Fibroblast of lung (primary cell): ENCODE measurements at places on chromosomes 1 and 21. TPM values are rescaled to one million over a fixed set of nuclear protein-coding genes. Genes with fewer than 3 reads are reported as not detected.

The SPRR3 gene
- total RNA-seq: not detected in 2 replicates

GRCh38 chr21:42258885-42259407, 40.0 kb downstream of the ABCG1 start:
- no peak for DNase-seq

DNA sequence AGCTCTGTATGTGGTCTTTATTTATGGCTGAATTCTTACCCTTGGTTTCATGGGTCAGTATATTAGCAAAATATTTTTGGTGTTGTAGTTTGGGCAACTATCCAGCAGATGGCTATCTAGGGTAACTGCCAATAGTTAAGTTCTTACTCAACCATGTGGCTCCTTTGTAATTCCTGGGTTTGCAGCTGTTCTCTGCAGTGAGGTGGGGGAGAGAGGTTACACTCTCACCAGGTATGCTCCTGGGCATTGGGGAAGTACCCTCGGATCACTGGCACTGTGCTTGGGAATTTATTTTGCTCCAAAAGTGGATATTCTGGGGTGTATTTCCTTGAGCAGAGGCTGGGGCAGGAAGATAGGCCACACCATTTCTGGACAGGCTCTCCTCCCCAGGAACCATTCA, 436.7 kb upstream of the TMPRSS15 start:
- DNase-seq: no peak

The IFNLR1 gene
- total RNA-seq: under 0.01 TPM in 1 of 2 replicates, not detected in the other

The CYP4A11 gene
- not detected in 2 replicates for total RNA-seq

GRCh38 chr1:231107600-231108326, 54.1 kb upstream of the TRIM67 start:
- DNase-seq: no peak

DNA sequence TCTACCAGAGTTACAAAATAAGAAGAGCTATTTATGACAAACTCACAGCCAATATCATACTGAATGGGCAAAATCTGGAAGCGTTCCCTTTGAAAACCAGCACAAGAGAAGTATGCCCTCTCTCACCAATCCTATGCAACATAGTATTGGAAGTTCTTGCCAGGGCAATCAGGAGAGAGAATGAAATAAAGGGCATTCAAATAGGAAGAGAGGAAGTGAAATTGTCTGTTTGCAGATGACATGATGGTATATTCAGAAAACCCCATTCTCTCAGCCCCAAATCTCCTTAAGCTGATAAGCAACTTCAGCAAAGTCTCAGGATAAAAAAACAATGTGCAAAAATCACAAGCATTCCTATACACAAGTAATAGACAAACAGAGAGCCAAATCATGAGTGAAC, 1169.5 kb downstream of the AMY1C start:
- DNase-seq: no peak

- no peak for DNase-seq
These were observed 90.4 kb downstream of the TIAM1 start for GRCh38 chr21:31253684-31254083.

DNA sequence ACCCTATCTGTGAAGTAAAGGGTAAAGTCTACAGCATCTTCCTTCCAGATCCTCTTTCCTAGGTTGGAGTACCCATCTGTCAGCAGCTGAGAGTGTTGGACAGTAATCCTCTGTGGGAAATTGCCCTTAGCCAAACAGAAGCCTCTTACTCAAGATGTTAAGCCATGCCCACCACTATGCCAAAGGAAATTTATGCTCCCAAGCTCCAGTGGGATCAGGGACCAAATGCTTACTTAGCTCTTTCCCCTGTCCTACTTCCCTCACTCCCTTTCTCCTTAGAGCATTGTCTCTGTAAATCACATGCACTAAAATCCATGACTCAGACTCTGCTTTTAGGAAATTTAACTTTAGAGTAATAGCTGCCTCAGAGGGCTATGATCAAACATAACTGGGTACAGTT, 254.0 kb downstream of the BRINP2 start:
- no peak for DNase-seq

DNA sequence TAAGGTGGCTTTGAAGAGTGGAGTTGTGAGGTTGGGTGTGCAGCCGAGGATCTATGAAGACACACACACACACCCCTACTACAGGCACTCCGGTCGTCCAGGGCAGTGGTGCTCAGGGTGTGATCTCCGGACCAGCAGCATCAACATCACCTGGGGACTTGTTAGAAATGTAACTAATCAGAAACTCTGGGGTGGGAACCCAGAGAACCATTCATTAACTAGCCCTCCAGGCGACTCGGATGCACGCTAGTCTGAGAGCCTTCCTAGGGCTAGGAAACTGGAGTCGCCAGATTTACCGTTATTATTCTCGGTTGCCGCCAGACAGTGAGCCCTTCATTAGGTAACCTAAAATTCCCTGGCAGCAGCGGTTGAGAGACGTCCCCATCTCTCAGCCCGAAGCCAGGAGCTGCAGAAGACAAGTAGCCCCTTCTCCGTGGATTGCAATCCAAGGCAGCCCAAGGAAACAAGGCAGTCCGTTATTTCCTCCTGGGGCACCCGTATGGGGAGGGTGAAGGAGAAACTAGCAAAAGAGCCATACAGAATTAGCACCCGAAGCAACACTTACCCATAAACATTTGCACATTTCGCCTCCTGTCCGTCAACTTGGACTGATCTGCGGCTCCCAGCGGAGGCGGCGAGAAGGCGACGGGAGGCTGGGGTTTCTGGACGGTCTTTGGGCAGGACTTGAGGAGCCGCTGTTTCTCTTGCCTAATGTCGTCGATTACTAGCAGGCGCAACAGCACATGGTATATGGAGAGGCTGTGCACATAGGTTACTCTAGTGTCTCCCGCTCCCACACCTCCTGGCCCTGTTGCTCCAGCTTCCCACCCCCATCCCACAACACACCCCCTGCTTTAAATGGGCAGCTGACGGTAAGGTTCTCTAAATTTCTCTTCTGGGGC, 2.9 kb upstream of the CCN1 start:
- DNase-seq: no peak

GRCh38 chr1:172276120-172276818, 144.2 kb upstream of the C1orf105 start:
- DNase-seq: no peak
